ENCODE measurements at places on chromosomes 16 and 17. TPM values are rescaled to one million over a fixed set of nuclear protein-coding genes. Genes with fewer than 3 reads are reported as not detected.
A peak's percentile ranks its signal among the peaks of the same experiment; 100 is the strongest.

- DNase-seq: no peak
These were observed 683 bp upstream of the SLC7A6 start for GRCh38 chr16:68263559-68264127.

The CCL15 gene
- total RNA-seq: not detected

- DNase-seq: no peak
These were observed 73.2 kb downstream of the KNOP1 start for GRCh38 chr16:19644877-19645276.

DNA sequence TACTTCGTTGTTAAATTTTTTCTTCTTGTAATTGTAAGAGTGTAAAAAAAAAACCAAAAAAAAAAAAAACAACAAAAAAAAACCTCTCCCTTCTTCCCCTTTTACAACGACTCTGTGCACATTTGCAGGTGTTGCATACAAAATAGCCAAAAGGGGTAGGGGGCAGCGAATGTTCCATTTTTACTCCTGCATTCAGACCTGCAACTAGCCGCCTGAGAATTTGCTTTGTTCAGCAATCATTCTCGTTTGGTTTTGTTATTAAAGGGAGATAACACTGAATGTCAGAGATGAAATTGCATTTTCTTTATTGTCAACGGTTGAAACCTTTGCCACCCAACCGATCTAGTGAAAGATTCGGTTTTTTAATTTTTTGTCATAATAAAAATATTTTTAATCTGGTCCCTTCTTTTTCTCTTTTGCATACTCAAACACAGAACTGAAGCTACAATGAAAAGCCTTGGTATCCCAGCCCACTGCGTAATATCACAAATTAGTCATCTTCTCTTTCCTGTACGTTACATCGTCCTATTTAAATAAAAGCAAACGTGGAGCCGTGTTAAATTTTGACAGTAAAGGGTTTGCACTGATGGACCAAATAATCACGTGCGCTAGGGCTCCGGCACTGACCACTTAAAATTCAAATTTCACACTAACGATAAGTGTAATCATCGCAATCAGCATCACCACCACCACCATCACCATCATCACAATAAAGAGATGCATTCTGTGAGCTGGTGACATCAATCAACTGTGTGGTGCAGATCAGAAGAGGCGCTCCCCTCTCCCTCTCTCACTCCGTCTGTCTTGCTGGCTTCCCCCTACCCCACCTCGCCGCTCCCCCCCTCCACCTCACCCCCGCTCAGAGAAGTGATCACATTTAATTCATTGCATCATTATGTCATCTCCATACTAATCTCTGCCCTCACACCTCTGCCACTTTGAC lies 406.2 kb upstream of the PSMD7 start:
- DNase-seq: no peak

DNA sequence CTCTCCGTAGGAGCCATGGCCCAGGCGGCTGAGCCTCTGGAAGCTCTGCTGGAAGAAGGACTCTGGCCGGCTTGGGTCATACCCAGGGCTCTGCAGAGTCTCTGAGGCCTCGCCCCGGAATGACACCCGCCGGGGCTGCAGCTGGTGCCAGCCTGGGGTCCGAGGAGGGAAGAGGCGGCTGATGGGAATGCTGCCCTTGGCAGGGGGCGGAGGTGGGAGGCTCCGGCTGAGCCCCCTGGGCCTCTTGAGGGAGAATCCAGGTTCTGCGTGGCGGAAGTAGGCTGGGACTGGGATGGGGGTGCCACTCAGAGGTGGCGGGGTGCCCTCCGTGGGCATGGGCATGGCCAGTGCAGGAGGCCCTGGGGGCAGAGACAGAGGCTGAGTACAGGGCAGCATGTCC lies 3.6 kb downstream of the PKMYT1 start:
- DNase-seq: no peak

- peak; percentile 46 for DNase-seq
These were observed 926 bp downstream of the MYH10 start for GRCh38 chr17:8629371-8630226.

The KRT20 gene
- not detected for total RNA-seq

The TEX19 gene
- not detected for total RNA-seq

The KRT34 gene
- total RNA-seq: not detected

- DNase-seq: no peak
These were observed 23.2 kb upstream of the SPNS2 start for GRCh38 chr17:4475463-4475862.

DNA sequence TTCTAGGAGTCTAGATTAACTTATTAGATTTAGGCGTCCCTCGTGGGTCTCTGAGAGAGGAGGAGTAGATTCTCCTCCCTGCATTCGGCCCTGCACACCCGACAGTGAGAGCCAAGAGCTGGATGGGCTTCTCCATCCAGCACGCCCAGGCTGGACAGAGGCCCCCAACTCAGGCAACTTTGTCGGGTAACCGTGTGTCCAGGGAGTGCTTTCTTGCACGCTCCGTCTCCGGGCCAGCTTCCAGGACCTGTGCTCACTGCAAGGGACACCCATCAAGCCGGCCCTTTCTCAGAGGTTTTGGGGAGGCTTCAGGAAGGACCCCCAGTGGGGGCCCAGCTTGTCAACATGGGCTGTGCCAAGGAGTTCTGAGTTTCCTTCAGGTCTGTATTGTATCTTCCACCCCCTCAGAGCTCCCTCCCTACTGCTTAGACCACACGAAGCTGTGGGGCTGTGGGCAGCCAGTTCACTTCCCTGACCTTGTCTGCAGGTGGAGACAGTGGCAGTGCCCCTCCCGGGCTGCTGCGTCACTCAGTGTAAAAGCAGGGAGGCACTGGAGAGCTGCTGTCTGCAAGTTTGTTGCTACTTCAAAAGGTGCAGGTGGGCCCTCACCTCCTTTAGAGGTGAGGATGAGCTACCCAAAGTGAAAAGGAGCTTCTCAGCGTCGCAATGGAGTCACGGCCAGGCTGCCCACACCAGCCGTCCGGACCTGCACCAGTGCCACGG lies 24.0 kb upstream of the C16orf78 start:
- DNase-seq: no peak

- DNase-seq: no peak
These were observed 15.6 kb downstream of the SDR42E1 start for GRCh38 chr16:81995651-81996050.
